IPS-NIHi11 (cell line): ENCODE measurements at places on chromosomes 12 and 14.

GRCh38 chr12:2682296-2683251 is 112.2 kb upstream of the FKBP4 start:
- peak; percentile 63 for DNase-seq

GRCh38 chr14:28830115-28830534 is 63.5 kb downstream of the FOXG1 start:
- no peak for DNase-seq

DNA sequence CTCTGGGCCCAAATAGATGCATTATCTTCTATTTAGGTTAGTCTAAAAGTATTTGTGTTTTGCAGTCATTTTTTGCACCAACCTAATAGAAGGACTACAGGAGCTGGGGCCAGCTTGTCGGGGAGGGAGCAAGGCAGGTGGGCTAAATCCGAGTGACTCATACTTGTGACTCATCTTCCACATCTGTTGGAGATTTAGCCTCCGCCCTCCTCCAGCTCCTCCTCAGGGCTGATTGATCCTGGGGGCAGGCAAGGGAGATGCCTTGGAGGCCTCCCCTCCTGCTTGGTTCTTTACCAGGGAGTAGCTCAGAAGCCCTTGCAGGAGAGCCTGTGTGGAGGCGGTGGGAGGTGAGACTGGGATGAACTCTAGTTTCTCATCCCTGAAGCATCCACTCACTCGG is 27.9 kb downstream of the RHOF start:
- DNase-seq = no peak

DNA sequence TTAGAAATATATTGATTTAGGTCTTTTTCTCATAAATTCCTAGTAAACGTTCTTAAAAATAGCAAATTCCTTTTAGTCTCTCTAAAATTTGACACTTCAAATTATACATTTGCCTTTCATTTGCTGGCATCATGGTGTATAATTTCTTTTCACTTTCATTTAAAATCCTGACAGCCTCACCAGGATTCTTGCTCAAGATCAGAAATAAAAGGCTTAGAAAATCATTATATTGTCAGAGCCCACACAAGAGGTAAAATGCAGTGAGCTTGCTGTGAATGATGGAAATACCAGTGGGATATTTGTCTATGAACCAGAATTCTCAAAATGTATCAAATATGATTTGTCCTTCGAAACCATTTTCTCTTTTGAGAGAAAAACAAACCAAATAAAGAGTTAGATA is 78.2 kb upstream of the PIK3C2G start:
- DNase-seq = no peak

DNA sequence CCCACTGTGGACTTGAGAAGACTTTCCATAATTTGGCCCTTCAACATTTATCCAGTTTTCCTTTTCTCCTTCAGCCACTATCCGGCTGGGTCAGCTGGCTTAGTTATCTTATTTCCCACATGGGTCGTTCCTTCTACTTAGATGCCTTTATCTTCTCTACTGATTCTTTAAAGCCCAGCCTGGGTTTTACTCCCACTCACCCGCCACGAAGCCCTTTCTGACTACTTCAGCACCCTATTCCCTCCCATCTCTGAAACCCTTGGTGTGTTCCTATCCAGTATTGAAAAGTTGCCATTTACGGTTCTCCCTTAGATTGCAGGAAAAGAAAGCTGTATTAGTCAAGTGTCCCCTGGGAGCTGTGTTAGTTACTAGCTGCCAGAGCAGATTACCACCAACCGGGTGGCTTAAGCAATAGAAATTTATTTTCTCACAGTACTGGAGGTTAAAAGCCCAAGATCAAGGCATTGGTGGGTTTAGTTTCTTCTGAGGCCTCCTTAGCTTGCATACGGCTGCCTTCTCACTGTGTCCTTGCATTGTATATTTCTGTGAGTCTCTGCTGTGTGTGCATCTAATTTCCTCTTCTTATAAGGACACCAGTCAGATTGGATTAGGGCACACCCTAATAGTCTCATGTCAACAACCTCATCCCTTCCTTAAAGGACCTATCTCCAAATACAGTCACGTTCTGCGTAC is 105.5 kb downstream of the GPATCH2L start:
- no peak for DNase-seq

- DNase-seq = no peak
Measured at GRCh38 chr12:47085815-47086252, 6.1 kb upstream of the AMIGO2 start.

DNA sequence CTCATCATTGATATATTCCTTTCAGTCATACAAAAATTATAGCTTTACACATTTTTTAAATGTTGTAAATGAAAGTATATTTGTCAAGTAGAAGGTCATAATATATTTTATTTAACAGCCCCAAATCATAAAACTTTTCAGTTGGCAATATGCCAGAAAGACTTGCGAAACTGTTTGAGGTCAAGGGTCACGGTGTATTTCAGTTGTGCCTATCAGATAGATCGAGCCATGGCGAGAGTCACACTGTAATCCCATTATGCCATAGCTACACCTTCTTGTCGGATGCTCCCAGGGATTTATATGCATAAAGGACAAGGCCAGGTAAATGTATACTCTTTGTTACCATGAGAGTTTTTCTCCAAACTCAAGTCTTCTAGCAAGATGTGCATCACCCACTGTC is 26.7 kb upstream of the G2E3 start:
- DNase-seq = no peak

DNA sequence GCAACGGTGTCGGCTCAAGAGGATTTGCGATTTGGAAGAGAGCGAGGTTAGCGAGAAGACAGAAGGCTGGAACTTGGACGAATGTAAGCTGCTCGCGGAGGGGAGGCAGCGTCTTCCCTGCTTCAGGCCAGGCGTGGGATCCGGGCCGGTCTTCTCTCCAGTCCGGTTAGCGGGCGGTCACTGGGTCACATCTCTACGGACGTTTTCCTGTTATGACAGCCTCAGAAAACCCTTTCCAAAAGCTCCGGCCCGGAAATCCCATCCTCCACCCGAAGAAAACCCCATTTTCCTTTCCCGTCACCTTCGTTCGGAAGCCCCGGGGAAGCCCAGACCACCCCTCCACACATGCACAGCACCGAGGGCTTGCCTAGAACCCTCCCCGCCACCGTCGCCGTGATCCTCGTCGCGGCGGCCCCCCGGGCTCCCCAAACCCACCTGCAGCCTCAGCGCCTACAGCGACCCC is 268 bp downstream of the NDUFB1 start:
- DNase-seq = peak; percentile 33

GRCh38 chr12:2949411-2949810 is 9.8 kb upstream of the TEAD4 start:
- no peak for DNase-seq

- no peak for DNase-seq
Measured at GRCh38 chr12:90235642-90236041, 527.0 kb upstream of the ATP2B1 start.

DNA sequence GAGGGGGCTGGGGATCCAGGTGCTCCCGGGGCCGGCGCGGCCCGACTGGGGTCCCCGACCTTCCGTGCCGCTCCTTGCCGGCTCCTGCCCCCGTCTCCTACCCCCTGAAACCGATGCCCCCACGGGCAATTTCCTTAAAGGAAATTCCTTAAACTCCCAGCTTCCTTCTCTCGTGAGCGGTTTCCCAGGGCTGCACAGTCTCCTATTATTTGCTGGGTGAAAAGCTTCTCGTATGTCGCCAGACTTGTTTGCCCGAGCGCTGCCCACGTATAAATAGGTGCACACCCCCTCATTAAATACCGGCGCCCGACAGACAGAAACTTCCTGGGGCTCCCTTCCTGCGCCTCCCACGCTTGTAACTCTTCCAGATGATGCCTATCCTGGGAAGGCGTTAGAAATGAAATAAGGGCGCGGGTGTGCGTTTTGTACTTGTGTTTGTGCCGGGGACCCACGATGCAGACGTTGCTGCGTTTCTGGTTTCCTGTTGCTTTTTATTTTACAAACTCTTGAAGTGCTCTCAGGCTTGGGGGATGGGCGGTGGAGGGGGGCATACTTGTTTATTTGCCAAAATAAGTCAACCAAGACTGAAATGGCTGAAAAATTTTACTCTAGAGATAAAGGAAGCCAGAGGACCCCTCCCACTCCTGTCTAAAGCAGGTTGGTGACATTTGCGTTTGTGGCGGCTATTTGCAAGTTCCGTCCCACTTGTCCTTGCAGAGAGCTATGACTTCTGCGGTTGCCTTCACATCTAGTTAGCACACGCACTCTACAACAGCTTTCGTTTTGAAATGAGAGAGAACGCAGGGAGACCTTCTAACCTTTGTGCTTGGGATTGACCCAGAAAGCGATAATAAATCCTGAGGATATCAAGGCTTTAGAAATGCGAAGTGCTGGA is 1.0 kb downstream of the HIP1R start:
- DNase-seq = no peak

- no peak for DNase-seq
Measured at GRCh38 chr12:76856018-76856644, 22.7 kb downstream of the CSRP2 start.

DNA sequence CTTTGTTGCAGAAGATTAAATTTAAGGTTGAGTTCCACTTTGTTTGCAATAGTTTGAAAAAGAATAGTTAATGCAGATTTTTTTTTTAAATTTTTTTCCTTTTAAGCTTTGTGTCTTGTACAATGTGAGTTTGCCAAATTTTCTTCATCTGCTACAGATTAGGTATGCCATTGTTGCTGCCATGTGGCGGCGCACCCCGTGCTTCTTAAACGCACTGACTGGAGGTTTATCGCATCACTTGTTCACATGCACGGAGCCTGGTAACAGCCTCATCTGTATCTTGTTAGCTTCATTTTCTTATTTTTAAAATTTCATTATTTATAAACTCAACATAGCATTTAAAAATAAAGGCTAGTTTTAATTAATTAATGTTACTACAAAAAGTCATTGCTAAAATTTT is 43.5 kb downstream of the ETNK1 start:
- DNase-seq = no peak

- no peak for DNase-seq
Measured at GRCh38 chr14:68910540-68910939, 68.6 kb downstream of the ACTN1 start.

DNA sequence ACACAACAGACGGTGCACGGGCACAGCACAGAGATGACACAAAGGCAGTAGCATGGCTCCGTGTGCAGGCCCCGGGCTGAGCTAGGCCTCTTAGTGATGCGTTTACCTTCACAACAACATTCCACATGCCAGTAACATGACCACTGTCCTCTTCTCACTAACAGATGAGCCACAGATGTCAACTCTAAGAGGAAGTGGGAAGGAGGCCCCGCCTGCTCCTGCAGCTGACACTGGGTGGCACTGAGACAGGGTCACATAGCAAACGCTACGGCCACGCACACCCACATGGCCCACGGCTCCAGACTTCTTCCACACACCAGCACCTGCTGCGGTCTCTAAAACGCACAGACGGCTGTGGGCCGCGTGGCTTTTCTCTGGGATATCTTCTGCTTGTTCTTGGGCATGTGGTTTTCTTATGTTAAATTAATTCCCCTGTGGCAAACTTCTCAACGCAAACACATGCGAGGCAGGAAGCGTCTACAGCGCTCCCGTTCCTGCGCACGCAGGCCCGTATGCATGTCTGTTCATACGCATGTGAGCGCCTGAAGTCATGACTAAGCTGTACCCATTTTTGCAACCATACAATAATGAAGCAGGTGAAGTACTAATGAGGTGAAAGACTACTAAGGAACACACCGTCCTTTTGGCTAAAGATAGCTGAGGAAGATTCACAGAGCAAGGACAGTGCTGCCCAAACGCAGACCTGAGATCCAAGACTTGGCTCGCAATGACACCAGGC is 26.8 kb downstream of the AMN start:
- DNase-seq = no peak

GRCh38 chr14:23894362-23895052 is 59.1 kb upstream of the DHRS4 start:
- no peak for DNase-seq

DNA sequence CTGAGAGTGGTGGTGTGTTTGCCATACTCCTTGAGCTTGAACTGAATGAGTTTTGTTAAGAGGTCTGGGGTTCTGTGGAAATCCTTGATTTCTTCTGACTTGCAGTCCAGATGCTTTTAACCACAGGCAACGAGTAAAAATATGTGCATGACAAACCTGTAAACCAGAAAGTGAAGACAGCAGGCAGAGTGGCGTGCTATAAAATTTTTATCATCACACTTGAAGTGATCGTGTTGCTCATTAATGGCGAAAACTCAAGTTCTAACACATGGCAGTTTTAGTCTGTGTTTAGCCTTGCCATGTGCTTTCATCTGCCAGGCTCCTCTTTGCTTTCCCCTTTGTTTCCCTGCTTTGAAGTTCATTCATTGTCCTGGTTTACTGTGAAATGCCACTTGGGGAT is 28.0 kb downstream of the TXNRD1 start:
- DNase-seq = no peak

GRCh38 chr14:44854114-44854513 is 107.6 kb downstream of the KLHL28 start:
- no peak for DNase-seq

DNA sequence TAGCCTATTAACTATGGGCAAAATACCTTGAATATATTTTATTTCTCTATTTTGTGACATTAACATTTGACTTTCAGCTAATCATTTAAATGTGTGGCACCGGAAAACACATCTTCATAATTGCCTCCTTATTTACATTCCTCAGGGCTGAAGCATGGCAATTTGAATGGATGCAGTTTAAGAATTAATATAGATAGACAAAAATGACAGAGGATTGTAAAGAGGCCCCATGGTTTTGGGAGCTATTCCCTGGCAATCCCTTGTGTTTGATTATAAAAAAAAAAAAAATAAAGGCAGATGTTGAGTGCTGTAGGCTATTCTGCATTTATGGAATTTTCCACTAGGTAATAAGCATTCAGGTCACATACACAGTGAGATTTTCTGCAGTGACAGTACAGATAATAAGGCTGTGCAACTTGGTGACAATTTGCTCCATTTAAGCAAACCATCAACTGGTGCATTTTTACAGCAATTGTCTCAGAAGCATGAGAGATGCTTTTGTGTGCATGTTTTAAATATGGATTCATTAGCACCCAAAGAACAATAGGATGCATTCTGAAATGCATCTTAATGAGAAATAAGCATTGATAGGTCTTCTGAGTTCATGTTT is 123.2 kb upstream of the SLC38A4 start:
- DNase-seq = no peak

- no peak for DNase-seq
Measured at GRCh38 chr12:64225626-64226025, 3.5 kb upstream of the KICS2 start.

DNA sequence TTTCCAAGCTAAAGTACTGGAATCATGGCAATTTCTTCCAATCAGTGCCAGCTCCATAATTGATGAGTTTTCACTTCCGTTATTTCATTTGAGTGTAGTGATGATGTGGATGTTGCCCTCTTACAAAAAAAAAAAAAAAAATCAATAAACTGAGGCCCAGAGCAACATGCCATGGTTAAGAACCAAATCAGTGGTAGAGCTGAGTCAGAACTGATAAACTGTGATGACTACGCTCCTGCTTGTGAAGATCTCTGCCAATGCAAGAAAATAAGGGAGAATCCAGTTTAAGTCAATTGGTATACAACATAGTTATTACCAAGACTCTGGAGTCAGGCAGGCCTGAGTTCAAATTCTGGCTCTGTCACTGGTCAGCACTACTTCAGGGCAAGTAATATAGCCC is 102.7 kb downstream of the GPR135 start:
- DNase-seq = no peak

- DNase-seq = peak; percentile 17
Measured at GRCh38 chr14:87503711-87504110, 489.3 kb downstream of the GALC start.

- DNase-seq = peak; percentile 45
Measured at GRCh38 chr12:57340104-57340503, 89.1 kb upstream of the STAC3 start.

- peak; percentile 25 for DNase-seq
Measured at GRCh38 chr14:100076133-100076532, 10.9 kb downstream of the EVL start.
